ENCODE measurements at places on chromosomes 2 and 18.

GRCh38 chr2:69082430-69082997 is 69.5 kb downstream of the ANTXR1 start:
- no peak for DNase-seq

- no peak for DNase-seq
These were observed 779 bp upstream of the TRIB2 start for GRCh38 chr2:12716032-12716281.

DNA sequence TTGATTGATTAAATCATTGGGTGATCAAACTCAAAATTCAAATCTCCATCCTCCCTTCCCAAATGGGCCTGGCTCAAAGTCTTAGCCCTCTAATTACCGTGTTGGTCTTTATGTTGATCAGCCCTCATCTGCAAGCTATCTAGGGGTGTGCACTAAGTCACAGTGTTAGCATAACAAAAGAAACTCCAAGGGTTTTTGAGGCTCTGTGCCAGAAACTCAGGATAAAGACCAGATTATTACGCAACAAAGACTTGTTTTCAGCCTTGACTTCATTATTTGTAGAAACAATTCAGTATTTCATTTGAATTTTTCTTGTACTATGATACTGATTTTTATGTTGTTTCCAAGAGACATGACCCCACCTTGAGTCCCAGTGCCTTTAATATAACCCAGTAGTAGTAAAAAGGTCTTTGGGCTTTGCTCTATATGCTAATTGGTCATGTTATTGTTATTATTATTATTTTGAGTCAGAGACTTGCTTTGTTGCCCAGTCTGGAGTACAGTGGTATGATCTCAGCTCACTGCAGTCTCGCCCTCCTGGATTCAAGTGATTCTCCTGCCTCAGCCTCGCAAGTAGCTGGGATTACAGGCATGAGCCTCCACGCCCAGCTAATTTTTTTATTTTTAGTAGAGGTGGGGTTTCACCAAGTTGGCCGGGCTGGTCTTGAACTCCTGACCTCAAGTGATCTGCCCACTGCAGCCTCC is 13.9 kb downstream of the PSMD14 start:
- no peak for DNase-seq

DNA sequence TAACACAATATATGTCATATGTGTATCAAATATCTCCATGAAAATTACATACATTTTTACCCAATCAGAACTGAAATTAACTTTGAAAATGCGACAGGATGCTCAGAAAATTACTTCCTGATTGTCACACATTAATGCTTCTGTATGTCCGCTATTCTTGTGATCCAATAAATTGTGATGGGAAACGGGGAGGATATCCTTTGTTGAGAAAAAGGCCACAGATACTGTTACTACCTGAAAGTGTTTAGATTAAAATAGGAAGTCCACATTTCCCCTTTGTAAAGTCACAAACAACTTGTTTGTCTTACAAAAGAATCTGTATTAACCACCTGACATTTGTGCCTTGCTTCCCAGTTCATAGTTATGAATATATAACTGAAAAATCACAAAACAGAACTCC is 62.9 kb downstream of the NOL10 start:
- no peak for DNase-seq

GRCh38 chr18:63850020-63850419 is 37.5 kb upstream of the SERPINB2 start:
- DNase-seq: peak; percentile 28

- peak; percentile 79 for DNase-seq
These were observed 52.7 kb upstream of the MAPK4 start for GRCh38 chr18:50507120-50507590.

- DNase-seq: no peak
These were observed 484 bp upstream of the DARS1 start for GRCh38 chr2:135985826-135986393.

- no peak for DNase-seq
These were observed 994.0 kb downstream of the TSN start for GRCh38 chr2:122749405-122749804.

DNA sequence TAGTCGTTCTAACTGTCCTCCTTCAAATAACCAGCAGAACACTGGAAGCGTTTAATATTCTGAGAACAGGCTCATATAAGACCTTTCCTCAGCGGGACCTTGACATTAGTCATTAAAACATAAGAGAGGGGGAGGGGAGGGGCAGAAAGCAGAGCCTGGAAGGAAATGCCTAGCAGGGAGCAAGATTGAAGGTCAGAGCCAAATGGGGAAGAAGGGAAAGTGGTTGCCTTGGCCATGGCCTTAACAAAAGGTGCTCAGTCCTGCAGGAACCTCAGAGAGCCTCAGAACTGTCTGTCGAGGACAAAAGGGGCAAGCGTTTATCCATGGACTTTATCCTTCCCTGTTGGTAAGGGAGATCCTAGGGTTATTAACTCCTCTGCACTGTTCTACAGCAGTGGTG is 856 bp upstream of the PLA2R1 start:
- DNase-seq: no peak

GRCh38 chr2:182920631-182921056 is 54.2 kb upstream of the FRZB start:
- DNase-seq: no peak

DNA sequence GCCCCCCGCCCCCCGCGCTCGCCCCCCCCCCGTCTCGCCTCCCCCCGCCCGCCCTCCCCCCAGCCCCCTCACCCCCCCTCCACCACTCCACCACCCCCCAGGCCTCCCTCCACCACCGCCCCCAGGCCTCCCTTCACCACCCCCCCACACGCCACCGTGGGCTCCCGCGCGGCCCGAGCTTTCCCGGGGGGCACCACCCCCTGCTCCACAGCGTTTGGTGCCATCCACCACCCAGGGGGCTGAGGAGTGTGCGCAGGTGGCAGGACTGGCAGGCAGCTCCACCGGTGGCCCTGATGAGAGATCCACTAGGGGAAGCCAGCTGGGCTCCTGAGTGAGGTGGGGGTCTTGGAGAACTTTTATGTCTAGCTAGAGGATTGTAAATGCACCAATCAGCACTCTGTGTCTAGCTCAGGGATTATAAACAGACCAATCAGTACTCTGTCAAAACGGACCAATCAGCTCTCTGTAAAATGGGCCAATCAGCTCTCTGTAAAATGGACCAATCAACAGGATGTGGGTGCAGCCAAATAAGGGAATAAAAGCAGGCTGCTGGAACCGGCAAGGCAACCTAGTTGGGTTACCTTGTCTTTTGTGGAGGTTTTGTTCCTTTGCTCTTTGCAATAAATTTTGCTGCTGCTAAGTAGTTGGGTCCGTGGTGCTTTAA is 43.0 kb upstream of the ITSN2 start:
- no peak for DNase-seq

GRCh38 chr2:200226451-200227426 is 79.8 kb upstream of the SPATS2L start:
- DNase-seq: no peak

GRCh38 chr18:57585855-57586250 is 649 bp downstream of the FECH start:
- no peak for DNase-seq

GRCh38 chr18:28855524-28855923 is 678.6 kb upstream of the CDH2 start:
- DNase-seq: no peak

GRCh38 chr18:22847392-22847791 is 85.7 kb upstream of the RBBP8 start:
- no peak for DNase-seq

DNA sequence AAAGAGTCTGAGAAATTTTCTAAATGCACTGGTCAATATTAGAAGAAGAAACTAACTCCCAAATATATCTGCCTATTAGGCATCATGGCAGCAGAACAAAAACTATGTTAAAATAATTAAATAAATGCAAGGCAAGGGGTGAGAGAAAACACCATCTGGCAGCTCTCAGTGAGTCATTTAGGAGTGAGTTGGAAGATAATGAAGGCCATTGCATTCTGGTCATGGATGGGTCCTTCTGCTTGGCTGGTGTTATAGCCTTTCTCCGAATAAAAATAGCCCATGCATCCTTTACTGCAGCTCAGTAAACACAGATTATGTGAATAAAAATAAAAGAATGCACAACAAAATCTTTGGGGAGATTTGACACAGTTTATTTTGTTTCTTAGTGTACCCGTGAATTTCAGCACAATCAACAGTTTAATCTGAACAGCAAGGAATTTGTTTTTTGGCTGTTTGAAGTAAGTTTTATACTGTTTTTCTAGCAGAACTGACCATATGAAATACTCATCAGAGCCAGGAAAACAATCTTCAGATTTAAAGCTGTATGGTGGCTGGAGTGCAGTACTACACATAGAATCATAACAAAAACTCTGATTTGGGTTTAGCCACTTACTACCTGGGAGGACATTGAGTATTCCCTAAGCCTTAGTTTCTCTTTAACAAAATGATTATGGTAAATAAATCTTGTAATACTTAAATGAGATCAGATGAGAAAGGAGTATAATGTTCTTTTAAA is 225.1 kb upstream of the ITGA4 start:
- no peak for DNase-seq

GRCh38 chr18:78080761-78081160 is 831.1 kb downstream of the GALR1 start:
- no peak for DNase-seq

- no peak for DNase-seq
These were observed 264.3 kb upstream of the RASGRP3 start for GRCh38 chr2:33212151-33212550.

GRCh38 chr18:14947482-14948162 is 199.7 kb downstream of the ANKRD30B start:
- no peak for DNase-seq

DNA sequence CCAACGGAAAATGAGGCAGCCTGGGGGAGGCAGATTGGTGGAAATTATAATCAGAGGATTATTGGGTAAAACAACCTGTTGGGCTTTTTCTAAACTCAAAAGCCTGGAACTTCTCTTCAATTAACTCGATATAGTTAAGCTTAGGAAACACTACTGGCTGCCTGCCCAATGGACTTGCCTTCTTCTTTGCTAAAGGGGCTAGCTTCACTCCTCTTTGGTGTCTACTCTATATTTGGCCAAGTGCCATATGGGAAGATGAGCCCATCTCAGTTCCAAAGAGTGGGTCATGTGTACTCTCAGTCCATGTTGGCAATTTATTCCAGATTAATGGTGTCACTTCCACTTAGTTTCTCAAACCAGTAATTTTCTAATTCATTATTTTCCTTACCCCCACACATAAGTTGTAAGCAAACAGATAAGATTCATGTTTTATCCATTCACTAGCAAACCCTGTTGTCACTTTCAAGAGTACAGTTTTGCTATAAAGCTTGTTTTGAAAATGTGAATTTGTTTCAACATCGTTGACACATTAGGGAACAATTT is 34.3 kb downstream of the DARS1 start:
- DNase-seq: no peak

GRCh38 chr2:16653799-16654198 is 11.8 kb downstream of the CYRIA start:
- no peak for DNase-seq

- DNase-seq: no peak
These were observed 186.3 kb downstream of the MYCN start for GRCh38 chr2:16126517-16127275.

- DNase-seq: no peak
These were observed 42.5 kb downstream of the LRRC30 start for GRCh38 chr18:7273301-7273921.

DNA sequence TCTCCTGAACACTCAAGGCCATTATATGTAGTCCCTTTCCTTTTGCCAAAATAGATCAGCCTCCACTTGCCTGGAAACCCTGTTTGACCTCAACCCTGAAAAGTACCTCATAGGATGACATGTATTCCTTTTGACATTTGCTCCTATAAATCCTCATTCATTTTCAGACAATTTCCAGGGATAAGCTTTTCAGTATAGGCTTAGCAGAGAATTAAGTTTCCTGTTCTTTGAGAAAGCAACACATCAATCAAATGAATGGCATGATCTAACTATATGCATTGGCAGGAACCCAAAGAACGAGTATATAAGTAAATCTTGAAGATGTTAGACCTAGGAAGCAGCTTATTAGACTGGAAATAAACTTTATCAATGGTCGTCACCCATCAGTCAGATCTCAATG is 483.0 kb downstream of the CCDC85A start:
- DNase-seq: no peak

- no peak for DNase-seq
These were observed 133.6 kb upstream of the XPO1 start for GRCh38 chr2:61671561-61672315.

GRCh38 chr2:26238311-26238958 is 6.0 kb downstream of the HADHA start:
- DNase-seq: no peak

GRCh38 chr2:118202707-118203303 is 114.5 kb downstream of the INSIG2 start:
- DNase-seq: peak; percentile 67

DNA sequence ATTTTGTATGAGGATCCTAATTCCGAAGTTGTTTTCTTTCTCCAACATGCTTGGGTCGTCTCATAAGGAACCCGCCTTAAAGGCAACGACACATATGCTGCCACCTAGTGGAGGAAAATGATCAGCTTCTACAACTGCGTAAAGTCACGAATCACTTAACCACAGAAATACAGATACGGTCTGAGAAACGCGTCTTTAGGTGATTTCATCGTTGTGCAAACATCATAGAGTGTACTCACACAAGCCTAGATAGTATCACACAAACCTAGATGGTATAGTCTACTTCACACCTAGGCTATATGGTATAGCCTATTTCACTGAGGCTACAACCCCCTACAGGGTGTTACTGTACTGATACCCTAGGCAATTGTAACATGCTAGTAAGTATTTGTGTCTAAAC is 13.1 kb downstream of the GNLY start:
- peak; percentile 72 for DNase-seq

DNA sequence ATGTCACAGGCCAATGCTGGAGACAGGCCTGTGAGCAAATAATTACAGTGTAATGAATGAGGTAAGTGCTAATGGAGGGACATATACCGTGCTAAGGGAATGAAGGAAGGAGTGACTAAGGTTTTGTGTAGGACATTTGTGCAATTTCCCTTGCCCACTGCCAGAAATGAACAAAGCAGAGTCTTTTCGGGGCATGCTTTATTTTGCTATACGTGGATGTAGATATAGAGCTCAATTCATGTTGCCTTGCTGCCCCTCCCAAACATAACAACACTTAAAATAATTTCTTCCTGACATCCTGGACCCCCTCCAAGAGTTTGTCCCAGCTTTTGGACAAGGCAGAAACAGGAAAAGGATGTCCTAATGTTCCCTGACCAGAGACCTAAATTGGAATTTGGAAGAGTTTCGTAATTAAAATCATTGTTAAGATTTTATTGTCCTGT is 23.7 kb upstream of the CD28 start:
- DNase-seq: no peak

- no peak for DNase-seq
These were observed 218.1 kb downstream of the ALK start for GRCh38 chr2:29703336-29703735.

DNA sequence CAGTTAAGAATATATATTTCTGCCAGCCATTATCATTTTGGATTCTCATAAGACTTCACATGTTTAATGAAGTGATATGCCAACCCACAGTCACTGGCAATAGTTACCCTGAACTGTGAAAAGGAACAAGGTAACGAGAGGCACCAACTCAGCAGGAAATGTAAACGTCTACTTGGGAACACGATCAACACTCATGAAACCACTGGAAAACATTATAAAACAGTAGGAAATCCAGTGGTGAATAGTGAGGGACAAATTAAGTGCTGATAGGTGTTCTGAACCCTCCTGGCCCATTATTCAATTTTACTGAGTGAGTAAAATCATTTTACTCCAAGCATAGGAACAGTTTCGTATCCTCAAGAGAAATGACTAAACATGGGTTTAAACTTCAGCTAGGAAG is 17.1 kb downstream of the CCDC68 start:
- no peak for DNase-seq

All from retina (tissue), 1 donor.